ENCODE measurements at places on chromosomes 7 and 10.

DNA sequence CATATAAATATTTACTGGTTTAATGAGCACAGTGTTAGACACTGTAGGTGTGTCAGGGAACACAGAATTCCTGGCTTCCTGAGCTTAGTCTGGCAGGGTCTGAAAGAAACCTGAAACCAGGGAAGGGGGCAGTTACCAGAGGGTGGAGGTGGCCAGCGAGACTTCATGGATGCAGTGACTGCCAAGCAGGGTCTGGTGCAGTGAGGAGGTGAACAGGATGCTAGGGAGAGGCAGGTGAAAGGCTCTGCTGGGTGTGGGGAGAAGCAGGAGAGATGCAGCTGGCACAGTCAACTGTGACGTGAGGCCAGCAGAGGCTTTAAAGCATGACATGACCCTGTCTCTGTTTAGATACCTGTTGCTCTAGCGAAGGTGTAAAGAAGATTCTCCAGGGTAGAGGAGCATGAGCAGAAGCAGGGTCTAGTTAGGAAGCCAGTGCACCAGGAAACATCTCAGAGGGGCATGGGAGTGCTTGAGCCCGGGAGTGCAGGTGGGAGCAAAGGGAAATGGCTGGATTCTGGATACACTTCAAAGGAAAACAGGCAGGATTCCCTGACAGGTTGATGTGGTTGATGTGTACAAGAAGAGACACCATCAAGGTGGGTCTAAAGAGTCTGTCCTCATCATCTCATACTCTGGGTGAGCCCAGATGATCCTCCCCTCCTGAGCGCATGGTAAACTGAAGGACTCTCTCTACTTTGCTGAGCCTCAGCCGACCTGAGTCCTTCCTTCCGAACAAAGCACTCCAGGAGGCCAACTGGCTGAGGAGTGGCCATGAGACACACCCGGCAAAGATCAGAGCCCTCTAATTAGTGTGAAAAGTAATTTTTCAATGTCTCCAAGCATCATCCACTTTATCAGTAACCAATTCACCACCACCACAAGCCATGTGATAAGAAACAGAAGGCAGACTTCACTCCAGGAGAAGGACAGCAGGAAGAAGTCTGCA, 186.8 kb downstream of the COBL start:
- DNase-seq = no peak

- DNase-seq = no peak
Measured at GRCh38 chr7:54111814-54112511, 430.2 kb upstream of the VSTM2A start.

DNA sequence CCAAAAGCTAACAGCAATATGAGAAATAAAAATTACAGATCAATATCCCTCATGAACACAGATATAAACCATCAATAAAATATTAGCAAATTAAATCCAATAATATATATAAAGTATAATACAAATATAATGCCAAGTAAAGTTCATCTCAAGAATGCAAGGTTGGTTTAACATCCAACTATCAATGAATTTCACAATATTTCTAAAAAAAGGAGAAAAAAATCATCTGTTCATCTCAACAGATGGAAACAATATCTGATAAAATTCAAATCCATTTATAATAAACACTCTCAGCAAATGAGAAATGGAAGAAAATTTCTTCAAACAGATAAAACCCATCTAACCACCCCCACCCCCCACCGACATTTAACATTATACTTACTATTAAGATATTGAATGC, 86.9 kb downstream of the SIRT1 start:
- no peak for DNase-seq

GRCh38 chr7:87604264-87604663, 3.6 kb upstream of the ABCB1 start:
- no peak for DNase-seq

- no peak for DNase-seq
Measured at GRCh38 chr10:77702166-77702565, 64.6 kb upstream of the KCNMA1 start.

GRCh38 chr7:27636326-27637006, 26.2 kb downstream of the HIBADH start:
- DNase-seq = no peak

GRCh38 chr10:60140651-60141632, 234.6 kb upstream of the CCDC6 start:
- no peak for DNase-seq

- no peak for DNase-seq
Measured at GRCh38 chr10:125979976-125980375, 83.6 kb downstream of the FANK1 start.

- DNase-seq = no peak
Measured at GRCh38 chr10:88065383-88066049, 202.1 kb downstream of the PTEN start.

DNA sequence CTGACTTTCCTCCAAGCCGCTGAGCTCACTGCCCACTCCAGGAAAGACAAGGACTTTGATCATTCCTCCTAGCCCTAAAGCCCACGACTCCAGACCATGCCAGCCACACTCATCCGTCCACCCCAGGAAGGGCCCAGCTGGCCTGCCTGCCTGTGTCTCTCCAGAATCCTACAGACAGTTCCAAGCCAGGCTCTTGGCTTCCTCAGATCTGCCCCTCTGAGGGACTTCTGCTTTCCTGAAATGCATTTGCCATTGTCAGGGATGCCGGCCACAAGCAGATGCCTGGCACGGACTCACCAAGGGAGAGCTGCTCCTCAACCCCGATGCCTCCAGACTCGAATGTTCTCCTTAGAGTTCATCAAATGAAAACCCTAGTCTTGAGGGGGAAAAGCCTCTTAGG, 155.8 kb downstream of the OAT start:
- no peak for DNase-seq

DNA sequence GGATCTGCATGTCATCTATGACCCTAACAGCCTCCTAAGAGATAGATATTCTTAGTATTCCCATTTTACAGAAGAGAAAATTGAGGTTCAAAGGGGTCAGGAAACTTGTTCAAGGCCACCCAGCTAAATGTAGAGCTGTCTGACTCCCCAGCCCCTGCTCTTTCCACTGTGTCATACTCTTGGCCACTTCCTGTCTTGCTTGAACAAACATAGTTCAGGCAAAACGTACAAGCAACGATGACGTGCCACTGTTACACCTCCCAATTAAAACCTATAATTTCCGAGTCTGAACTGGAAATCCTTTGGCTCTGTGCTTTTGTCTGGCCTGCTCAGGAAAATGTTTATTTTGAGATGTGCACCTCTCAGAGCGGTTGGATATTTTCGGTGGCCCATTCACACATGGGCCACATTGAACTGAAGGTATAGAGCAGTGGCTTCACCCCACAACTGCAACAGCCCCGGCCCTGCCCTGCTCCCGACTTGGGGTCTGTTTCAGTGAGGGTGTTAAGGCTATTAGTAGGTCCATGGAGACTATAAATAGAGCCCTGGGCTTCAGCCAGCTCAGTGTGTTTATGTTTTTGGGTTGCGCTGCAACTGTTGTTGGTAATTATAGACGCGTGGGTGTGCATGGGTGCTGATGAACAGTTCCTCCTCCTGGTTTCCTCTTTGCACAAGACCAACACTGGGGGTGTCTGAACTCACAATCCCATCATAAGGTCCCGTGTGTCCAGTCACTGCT, 172.3 kb upstream of the ADO start:
- no peak for DNase-seq

DNA sequence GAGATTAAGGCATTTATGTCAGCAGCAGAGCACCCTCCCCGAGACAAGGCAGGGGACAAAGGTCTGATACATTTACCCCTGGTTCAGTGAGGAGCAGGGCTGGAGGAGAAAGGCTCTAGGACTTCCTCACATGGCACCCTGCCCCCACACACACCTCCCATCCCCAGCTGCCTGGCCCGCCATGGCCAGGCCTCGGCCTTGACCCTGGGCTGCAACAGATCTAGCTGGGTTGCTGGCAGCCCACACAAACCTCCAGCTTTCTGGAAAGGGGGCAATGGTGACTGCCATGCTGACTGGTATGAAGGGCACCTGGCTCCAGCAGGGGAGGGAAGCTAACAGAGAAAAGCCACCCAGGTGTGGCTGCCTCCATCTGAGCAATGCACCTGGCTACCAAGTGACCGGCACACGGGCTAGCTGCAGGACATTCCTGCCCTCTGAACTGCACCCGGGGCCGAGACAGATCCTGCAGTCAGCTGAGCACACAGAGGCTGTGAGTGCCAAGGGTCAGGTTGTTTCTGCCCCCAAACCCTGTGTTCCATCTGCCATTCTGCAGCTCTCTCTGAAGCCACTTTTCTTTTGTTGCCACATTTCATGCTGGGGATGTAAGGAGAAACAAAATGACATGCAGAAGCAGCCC, 85.8 kb upstream of the LRRC18 start:
- no peak for DNase-seq

DNA sequence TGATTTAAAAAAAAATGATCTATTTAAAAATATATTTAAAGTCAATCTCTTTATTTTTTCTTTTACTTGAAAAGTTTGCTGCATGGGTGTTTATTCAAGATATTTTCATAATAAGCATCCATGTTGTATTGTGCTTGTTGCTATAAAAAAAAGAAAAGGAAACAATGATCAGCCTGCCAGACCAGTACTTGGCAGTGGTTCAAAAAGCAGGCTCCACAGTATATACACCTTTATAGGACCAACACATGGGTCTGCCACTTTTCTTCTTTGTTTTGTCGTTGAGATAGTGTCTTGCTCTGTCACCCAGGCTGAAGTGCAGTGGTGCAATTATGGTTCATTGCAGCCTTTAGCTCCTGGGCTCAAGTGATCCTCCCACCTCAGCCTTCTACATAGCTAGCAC, 228.0 kb downstream of the TWIST1 start:
- DNase-seq = no peak

- DNase-seq = no peak
Measured at GRCh38 chr10:22536620-22537019, 177.8 kb downstream of the PIP4K2A start.

DNA sequence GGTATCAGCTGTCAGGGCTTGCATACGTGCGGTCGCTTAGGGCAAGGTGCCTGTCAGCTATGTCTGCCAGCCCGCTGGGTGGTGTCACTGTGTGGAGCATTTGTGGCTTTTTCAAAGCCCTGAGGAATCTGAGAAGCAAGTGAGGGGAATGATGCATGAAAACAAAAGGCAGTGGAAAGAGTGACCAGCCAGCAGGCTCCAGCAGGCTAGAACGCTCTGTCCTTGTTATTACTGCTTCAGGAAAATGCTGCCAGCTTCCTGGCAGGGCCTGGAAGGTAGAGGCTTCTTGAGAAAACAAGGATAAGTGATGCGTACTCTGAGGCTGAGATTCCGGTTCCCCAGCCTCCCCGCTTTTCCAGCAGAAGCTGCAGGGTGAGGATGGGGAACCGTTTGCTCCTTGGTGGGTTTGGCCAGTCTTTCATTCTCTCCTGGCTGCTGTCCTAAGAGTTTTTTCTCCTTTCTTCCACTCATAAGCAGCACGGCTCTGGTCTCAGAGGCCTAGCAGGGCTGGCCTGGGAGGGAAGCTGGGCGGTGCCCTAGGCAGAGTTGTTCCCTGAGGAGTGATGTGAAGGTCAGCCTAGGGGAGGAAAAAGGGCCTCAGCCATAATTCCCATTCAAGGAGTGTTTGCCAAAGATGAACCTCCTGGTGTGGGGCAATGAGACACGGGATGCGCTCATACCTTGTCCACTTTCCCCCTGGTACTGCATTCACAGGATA, 42.8 kb upstream of the MKLN1 start:
- DNase-seq = no peak

GRCh38 chr10:24685958-24686540, 37.6 kb downstream of the ARHGAP21 start:
- no peak for DNase-seq

DNA sequence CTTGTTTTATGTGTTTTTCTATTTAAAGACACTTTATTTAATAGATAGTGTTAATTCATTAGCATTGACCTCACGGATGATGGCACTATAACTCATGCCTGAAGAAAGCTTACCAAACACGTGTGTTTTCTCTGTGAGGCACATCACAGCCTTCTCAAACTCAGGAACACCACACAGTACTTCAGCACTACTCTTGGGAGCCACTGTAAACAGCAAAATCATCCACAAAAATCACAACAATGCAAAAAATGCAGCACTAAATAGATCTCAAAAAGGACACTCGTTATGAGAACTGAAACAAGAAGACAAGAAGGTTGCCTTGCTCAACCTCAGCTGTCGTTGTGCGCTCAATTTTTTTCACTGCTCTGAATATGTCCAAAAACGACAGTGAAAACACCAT, 12.0 kb upstream of the PARP12 start:
- no peak for DNase-seq
